ENCODE measurements at places on chromosomes 3 and 15.

DNA sequence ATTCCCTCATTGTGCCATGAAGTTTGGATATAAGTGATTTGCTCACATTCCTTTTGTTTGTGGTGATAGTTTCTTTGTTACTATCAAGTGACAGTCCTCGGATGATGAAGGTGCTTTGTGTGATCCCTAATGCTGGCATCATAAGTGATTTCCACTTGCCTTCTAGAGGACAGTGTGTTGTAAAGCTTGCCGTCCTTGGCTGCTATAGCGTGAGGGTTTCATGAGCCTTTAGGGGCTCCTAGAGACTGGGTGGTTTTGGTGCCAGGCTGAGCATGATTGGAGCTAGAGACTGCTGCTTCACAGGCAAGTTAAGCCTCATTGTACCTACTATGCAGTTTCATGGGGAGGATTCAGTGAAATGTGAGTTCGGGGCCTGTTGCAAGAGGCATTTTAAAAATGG lies 12.4 kb downstream of the SNRK start:
- H3K36me3 ChIP-seq, result peaks cover 29% of the 10 kb centered on the region
- peak overlapping the region; percentile 75 for H3K27ac ChIP-seq
- H3K4me1 ChIP-seq, result peaks cover 82% of the 10 kb centered on the region
- no peak for DNase-seq

- no peaks in the 10 kb centered on the region for H3K27me3 ChIP-seq
- H3K4me3 ChIP-seq, result no peak overlapping the region
- DNase-seq, result no peak
These were observed 103.1 kb downstream of the CMSS1 start for GRCh38 chr3:99920481-99921376.

- DNase-seq, result no peak
- no peaks in the 10 kb centered on the region for H3K4me1 ChIP-seq
- no peak overlapping the region for H3K4me3 ChIP-seq
- no peak overlapping the region for H3K27ac ChIP-seq
- H3K27me3 ChIP-seq, result peaks cover 4% of the 10 kb centered on the region
These were observed 260.9 kb downstream of the NEK10 start for GRCh38 chr3:27108322-27108721.

DNA sequence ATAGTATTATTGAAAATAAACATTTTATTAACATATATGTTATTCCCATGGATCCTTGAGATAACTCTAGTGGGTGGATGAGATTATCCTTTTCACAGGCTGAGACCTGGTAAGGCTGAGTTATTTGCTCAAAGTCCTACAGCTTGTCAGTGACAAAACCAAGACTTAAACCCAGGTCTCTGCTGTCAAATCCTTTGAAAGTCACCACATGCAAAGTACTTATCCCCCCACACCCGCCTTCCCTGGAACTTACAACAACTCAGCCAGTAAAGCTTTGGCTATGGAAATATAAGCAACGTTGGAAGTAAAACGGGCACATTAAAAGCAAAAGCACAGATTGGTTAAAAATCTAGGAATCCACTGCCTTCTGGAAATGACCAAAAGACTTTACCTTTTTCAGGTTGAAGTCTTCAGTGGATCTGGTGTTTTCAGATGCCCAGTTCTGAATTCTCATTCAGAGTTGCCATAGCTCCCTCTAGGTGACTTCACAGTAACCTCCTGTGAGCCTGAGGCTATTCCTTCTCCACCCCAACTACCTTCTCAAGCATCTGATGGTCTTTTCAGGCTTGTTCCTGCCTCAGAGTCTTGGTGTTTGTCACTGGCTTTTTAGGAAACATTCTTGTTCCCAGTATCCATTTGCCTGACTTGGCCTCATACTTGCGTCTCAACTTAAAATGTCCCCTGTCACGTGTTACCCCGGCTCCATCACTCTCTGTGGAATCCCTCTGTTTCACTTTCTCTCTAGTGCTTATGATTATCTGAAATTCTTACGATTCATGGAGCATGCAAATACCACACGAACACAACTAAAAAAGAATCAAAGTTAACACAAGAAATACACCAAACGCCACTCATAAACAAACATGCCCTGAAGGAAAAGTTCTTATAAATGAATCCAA lies 131.2 kb downstream of the MAGI1 start:
- no peaks in the 10 kb centered on the region for H3K4me1 ChIP-seq
- no peak overlapping the region for H3K27ac ChIP-seq
- H3K27me3 ChIP-seq, result no peaks in the 10 kb centered on the region
- DNase-seq, result no peak
- no peaks in the 10 kb centered on the region for H3K36me3 ChIP-seq

DNA sequence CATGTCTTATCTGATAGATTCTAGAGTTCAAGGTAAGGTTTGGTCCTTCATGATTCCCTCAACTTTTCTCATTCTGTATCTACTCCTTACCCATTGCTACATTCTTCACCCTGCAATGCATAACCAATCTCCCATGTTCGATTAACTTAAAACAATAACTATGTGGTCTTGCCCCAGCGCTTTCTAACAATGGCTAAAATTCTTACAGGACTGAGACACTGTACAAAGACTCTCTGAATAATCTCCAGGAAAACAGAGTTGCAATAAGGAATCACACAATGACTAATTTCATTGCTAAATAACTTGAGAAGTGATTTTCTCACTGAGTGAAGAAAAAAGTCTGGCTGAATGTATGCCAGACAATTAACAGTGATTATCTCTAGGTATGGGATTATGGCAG lies 69.6 kb upstream of the FAM174B start:
- H3K27ac ChIP-seq, result no peak overlapping the region
- no peak for DNase-seq
- H3K4me3 ChIP-seq, result no peak overlapping the region
- H3K27me3 ChIP-seq, result peaks cover 9% of the 10 kb centered on the region
- no peaks in the 10 kb centered on the region for H3K36me3 ChIP-seq

DNA sequence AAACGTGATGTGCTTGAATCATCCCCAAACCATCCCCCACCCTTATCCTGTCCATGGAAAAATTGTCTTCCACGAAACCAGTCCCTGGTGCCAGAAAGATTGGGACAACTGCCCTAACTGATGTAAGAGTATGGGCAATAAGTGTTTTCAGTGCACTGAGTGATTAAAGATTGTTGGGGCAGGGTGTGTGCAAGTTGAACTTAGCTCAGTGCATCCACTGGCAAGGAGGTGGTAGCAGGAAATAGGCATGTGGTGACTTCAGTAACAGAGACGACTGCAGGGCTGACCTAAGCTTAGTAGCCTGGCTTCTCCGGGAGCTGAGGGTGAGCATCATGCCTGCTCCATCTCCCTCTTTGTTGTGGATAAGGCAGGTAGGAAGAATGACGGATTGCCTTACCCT lies 27.5 kb downstream of the PAQR9 start:
- no peaks in the 10 kb centered on the region for H3K4me1 ChIP-seq
- no peak overlapping the region for H3K4me3 ChIP-seq
- H3K36me3 ChIP-seq, result no peaks in the 10 kb centered on the region
- no peak overlapping the region for H3K27ac ChIP-seq
- DNase-seq, result no peak

GRCh38 chr3:192317564-192317963 lies 409.8 kb downstream of the FGF12 start:
- H3K27ac ChIP-seq, result no peak overlapping the region
- no peaks in the 10 kb centered on the region for H3K36me3 ChIP-seq
- peaks cover 2% of the 10 kb centered on the region for H3K27me3 ChIP-seq
- H3K4me3 ChIP-seq, result no peak overlapping the region
- H3K4me1 ChIP-seq, result no peaks in the 10 kb centered on the region

DNA sequence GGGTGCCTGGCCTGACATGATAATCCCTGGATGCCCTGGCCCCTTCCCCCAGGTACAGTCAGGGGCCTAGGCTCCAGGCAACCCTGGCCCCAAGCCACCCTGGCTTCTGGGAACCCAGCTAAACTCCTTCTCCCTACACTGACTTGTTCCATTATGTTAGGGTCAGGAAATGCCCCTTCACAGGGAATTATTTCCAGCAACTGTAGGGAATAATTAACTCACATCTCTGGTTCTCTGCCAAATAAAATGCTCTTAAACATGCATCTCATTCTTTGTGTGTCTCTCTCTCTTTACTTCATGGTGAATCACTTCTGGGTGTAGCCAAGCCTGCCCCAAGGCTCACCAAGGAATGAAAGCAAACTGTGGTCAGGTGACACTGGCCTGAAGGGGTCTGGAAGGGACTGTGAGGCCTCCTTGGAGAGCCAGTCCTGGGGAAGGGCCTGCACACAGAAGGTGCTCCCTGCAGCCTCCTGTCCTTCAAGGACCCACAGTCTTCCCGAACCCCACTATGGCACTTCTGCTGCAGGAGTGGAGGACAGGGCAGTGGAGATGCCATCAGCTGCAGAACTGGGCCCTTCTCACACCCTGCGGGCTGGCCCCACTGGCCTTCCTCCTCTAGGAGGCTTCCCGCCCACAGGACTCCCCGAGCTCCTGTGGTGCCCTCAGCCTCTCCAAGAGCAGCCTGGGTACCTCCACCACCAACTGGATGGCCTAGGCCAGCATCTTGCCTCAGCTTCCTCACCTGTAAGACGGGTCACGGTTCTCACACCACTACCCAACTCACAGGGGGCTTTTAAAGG lies 17.6 kb downstream of the TKT start:
- H3K4me3 ChIP-seq, result no peak overlapping the region
- H3K36me3 ChIP-seq, result peaks cover 31% of the 10 kb centered on the region
- DNase-seq, result no peak
- peak overlapping the region; percentile 59 for H3K27ac ChIP-seq

DNA sequence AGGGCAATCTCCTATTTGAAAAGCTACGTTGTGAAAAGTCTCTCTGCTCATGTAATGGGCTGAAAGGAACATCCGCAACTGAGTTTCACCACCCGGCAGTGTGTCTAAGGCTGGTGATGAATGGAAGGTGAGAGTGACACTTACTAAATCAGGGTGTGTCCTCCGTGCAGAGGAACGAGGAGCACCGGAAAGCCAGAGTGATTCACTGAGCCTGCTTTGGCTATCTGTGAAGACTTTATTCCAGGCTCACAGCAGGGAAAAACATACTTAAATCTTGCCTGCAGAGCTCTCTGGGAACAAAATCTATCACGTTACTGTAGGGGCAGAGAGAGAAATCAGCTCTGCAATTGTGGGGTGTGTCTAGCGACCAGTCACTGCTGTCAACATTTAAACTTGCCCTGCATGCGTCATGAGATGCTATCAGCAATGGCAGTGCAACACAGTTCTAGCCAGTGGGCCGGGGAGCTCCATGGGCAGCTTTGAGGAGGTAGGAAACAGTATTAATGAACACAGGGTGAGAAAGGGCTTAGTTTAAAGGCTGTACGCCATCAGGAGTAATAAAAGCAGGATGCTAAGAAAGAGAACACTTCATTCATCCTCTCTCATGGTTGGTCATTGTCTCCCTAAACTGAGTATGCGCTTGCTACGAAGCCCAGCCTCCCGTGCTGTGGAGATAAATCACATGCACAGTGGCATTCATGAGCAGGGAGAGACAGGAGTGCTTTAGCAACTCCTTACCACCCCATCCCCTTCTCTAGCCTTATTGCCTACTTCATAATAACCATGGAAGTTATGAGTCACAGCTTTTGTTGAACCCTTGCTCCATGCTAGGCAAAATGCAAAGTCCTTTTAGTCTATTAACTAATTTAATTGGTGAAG lies 542.7 kb upstream of the ADAMTS9 start:
- no peaks in the 10 kb centered on the region for H3K36me3 ChIP-seq
- no peak overlapping the region for H3K27ac ChIP-seq
- H3K27me3 ChIP-seq, result no peaks in the 10 kb centered on the region
- no peaks in the 10 kb centered on the region for H3K4me1 ChIP-seq
- no peak overlapping the region for H3K4me3 ChIP-seq

DNA sequence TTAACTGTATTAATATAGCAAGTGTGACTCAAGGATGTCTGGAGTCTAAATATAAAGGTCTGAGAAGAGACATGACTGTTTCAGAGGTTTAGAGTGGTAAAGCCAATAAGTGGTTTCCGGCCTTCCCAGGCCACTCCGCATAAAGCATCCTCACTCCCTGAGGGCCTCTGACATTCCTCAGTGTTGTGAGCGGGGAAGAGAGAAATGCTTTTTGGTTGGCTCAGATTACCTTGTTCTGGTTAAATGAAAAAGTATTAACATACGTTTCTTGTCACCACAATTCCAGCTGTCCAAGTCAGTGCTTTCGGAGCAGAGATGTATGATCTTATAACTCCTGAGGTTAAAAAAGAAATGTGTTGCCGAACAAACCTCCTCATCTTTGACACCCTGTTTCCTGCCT lies 103.8 kb downstream of the RBMS3 start:
- no peak for DNase-seq
- no peak overlapping the region for H3K27ac ChIP-seq
- H3K4me3 ChIP-seq, result no peak overlapping the region
- H3K4me1 ChIP-seq, result peaks cover 9% of the 10 kb centered on the region
- H3K27me3 ChIP-seq, result no peaks in the 10 kb centered on the region
- no peaks in the 10 kb centered on the region for H3K36me3 ChIP-seq

GRCh38 chr15:81211376-81211775 lies 14.7 kb downstream of the IL16 start:
- no peaks in the 10 kb centered on the region for H3K4me1 ChIP-seq
- H3K27me3 ChIP-seq, result peaks cover 12% of the 10 kb centered on the region
- no peak overlapping the region for H3K4me3 ChIP-seq
- H3K36me3 ChIP-seq, result peaks cover 1% of the 10 kb centered on the region
- H3K27ac ChIP-seq, result no peak overlapping the region

GRCh38 chr3:17052363-17052762 lies 167.6 kb downstream of the PLCL2 start:
- no peak overlapping the region for H3K27ac ChIP-seq
- peaks cover 30% of the 10 kb centered on the region for H3K4me1 ChIP-seq
- no peak overlapping the region for H3K4me3 ChIP-seq
- H3K36me3 ChIP-seq, result peaks cover 55% of the 10 kb centered on the region
- no peak for DNase-seq

DNA sequence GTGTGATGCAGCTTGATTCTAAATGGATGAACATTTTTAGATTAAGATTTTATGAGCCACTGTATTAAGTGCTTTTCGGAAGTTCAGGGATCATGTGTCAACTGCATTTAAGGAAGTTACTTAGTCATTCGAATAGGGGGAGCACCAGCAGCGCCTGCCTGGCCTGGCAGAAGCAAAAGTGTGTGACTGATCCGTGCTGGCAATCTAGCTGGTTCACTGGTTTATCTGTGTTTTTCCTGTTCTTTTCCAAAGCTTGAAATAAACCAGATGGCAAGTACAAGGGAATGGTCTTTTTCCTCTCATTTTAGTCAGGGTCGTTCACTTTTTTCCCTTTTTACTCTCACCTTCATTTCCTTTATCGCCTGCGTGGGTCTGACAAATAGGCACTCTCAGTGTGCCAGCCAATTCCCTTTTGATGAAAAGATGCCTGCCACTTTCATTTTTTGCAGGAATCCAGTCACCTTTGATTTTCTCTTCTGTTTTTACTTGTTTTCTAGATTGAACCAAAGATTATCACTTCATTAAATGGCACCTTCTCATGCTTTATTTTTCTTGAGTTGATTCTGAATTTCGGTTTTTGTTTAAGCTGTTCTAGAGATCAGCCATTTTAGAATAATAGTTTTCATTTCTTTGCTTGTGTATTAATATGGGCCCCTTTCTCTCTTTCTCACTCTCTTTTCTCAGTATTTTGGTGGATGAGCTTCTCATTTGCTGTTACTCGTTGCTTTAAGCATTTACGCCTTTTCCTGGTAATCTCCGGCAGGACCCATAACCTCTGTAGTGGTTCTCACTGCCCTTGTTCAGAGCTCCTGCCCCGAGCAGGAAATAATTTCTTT lies 2.8 kb downstream of the ABHD2 start:
- peak; percentile 4 for DNase-seq
- no peak overlapping the region for H3K4me3 ChIP-seq
- peaks cover 38% of the 10 kb centered on the region for H3K4me1 ChIP-seq
- peak overlapping the region; percentile 88 for H3K27ac ChIP-seq

- no peak overlapping the region for H3K4me3 ChIP-seq
- H3K27ac ChIP-seq, result no peak overlapping the region
- H3K4me1 ChIP-seq, result peaks cover 6% of the 10 kb centered on the region
- no peaks in the 10 kb centered on the region for H3K36me3 ChIP-seq
- no peak for DNase-seq
These were observed 642.0 kb upstream of the NAALADL2 start for GRCh38 chr3:174216946-174217718.

- peaks cover 20% of the 10 kb centered on the region for H3K4me1 ChIP-seq
- H3K36me3 ChIP-seq, result peaks cover 1% of the 10 kb centered on the region
- H3K27ac ChIP-seq, result peak overlapping the region; percentile 69
- H3K4me3 ChIP-seq, result no peak overlapping the region
These were observed 65.7 kb downstream of the TMCC1 start for GRCh38 chr3:129827765-129828164.

Data from activated T-helper 1 cell treated with anti-CD3 and anti-CD28 coated beads, Interleukin-12 subunit alpha, Interleukin-12 subunit beta, Interleukin-2, Interleukin-4 antibody, amounts not matched to agents 30 ng/mL and 10 ng/mL and 1 ng/mL, durations not matched to agents 14 hours and 24 hours and 36 hours (primary cell).